ENCODE measurements at places on chromosomes 12 and 14.

DNA sequence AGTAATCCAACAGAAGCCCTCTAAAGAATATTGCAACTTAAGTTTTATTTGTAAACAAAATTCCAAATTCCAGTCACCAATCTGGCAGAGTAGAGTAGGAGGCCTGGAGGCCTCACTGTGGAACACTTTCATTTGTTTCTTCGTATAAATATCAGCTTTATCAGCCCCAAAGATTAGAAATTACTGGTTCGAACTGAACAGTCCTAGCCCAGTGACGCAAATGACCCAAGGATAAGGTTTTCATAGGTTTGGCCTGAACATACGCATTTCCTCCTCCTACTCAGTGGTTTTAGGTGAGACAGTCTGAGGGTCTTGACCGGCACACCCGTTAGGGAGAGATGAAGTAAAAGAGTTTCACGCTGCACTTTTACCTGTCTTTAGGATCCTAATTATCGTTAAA lies 1.7 kb downstream of the CDC42BPB start:
- no peak for DNase-seq

- no peak for DNase-seq
Observed at GRCh38 chr14:69079188-69079742, 73.7 kb downstream of the DCAF5 start.

DNA sequence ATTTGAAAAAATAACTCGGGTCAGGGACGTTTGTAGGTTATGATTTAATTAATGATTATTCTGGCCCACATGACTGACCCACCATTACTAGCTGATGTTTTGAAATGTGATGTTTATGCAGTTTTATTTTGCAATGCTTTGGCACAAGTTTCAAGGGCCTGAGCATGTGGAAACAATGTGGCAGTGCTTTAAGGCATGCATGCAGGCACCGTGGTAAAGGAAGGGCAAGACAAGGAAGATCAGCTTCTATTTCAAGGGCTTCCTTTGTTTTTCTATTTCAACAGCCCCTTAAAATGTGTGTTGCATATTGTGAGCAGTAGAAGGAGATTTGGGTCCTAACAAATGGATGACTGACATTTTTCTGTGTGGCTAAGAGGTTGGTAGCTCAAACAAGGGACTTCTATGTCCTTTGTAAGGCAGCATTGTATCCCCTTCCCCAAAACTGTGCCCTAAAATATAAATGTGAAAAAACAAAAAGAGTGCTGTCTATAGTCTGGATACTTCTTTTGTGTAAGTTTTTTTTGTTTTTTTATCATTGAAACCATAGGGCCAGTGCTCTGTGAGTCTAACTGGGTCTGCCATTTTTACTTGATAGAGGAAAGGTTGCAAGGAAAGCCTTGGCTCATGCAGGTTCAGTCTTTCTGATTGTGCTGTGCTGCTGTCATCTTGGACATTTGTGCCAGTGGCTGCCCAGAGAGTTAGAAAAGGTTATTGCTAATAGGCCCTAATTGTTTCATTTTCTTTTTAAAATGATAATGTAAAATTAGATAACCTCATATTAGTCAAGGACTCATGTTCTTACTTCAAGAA lies 103.5 kb downstream of the FGD4 start:
- DNase-seq: no peak

DNA sequence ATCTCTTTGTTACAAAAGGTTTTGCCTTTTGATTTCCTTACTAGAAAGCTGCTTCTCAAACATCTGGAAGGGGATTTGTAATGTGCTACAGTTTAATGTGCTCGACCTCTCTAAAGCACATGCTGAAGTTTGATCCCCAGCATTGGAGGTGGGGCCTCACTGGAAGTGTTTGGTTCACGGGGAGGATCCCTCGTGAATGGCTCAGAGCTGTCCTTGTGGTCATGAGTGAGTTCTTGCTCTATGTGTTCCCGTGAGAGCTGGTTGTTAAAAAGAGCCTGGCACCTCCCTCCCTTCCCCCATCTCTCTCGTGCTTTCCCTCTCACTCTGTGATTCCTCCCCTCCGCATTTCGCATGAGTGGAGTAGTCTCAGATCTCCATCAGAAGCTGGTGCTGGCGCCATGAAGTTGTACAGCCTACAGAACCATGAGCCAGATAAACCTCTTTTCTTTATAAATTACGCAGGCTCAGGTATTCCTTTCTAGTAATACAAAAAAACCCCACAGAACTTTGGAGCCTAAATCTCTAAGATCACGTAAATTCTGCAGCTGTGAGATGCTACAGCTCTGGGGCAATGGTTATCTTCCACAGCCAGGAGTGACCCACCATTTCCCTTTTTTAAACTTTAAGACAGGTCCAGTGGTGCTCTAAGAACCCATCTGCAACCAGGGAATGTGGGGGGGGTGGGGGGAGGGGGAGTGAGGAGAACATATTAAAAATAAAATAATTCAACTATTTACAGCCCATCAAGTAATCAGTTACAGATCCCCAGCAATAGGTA lies 214.4 kb downstream of the FOXN3 start:
- no peak for DNase-seq

- no peak for DNase-seq
Observed at GRCh38 chr14:90911121-90911520, 94.9 kb upstream of the TTC7B start.

GRCh38 chr14:92409043-92409442 lies 86.1 kb downstream of the SLC24A4 start:
- no peak for DNase-seq

GRCh38 chr14:68824517-68825347 lies 31.9 kb upstream of the ZFP36L1 start:
- DNase-seq: peak; percentile 65

DNA sequence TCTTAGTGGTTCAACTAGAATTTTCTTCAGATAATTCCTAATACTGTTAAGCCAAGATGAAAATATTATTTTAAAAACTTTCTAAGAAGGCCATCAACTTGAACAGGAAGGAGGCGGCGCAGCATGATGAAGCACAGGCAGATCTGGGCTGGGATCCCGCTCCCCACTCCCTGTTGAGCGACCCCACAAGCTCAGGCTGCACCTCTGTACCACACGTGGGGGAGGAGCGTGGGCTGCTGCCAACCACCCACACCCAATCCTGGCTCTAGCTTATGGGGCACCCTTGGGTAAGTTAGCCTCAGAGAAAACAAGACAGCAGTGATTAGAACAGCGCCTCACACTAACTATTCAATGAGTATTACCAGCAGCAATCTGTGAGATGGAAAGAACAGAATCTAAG lies 6.0 kb downstream of the MTERF2 start:
- DNase-seq: no peak

- DNase-seq: peak; percentile 48
Observed at GRCh38 chr12:68641138-68641537, 30.4 kb downstream of the RAP1B start.

- no peak for DNase-seq
Observed at GRCh38 chr12:124109760-124110159, 136.7 kb downstream of the ZNF664 start.

DNA sequence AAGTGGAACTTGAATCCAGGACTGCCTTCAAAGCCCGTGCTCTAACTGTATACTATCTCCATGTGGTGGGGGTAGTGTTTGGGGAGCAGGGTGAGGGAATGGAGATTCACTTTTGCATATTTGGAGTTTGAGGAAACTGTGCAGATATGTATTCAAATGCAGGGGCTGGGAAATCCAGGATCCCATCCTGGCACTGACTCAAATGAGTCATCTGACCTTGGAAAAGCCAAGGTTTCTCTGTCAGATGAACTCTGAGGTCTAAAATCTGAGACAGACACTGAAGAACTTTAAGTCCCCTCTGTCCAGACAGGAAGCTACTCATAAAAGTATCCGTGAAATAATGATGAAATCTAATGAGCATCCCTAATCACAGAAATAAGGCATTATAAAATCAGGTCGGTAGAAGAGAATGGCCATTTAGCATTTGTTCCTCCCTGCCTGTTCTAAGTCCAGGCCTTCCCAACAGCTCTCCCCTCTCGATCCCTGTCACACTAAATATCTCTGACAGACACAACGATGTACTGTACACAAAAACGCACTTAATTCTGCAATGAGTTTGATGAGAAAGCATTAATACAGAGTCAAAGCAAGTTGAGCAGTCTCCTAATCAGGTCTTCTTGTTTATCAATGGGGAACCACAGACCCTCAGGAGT lies 14.4 kb downstream of the NIN start:
- no peak for DNase-seq

DNA sequence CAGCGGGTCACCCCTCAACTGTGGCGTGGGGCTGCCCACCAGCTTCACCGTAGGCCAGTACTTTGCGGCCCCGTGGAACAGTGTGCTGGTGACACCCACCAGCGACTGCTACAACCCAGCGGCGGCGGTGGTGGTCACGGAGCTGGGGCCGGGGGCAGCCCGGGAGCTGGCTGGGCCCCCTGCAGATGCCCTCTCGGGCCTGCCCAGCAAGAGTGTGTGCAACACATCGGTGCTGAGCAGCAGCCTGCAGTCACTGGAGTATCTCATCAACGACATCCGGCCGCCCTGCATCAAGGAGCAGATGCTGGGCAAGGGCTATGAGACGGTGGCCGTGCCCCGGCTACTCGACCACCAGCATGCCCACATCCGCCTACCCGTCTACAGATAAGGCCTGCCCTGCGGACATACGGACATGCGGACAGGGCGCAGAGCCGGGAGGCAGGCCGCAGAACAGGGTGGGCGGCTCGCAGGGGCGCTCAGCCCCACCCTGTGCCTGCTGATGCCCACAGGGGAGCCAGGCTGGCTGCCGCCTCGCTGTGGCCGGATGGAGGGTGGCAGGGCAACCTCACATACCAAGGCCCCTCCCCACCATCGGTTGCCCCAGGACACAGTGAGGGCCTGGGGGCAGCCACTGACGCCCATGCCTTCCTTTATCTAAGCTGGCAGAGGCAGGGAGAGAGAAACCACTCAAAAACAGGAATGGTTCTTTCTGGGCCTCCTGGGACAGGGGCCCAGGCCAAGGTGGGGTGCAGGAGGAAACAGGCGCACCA lies 55.5 kb downstream of the FAM222A start:
- peak; percentile 22 for DNase-seq

DNA sequence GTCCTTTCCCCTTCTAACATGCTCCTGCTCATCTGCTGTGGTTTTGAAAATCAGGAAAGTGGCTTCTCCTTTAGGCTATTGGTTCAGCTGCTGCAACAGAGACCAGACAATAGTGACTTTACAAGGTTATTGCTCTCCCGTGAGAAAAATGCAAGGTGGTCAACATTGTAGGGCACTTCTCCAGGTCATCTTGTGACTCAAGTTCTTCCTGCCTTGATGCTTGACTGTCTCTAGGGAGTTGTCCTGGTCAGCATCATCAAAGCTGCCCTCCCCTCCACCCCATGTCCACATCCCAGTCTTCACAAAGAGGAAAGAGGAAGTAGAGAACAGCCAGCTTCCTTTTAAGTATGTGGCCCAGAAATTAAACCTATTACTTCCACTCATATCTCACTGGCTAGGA lies 3.9 kb upstream of the TMEM63C start:
- DNase-seq: no peak

- no peak for DNase-seq
Observed at GRCh38 chr14:68644101-68644500, 148.8 kb downstream of the ZFP36L1 start.

GRCh38 chr12:12007713-12008231 lies 63.0 kb upstream of the BCL2L14 start:
- DNase-seq: no peak

GRCh38 chr12:27324530-27324929 lies 8.1 kb upstream of the BMAL2 start:
- DNase-seq: no peak

DNA sequence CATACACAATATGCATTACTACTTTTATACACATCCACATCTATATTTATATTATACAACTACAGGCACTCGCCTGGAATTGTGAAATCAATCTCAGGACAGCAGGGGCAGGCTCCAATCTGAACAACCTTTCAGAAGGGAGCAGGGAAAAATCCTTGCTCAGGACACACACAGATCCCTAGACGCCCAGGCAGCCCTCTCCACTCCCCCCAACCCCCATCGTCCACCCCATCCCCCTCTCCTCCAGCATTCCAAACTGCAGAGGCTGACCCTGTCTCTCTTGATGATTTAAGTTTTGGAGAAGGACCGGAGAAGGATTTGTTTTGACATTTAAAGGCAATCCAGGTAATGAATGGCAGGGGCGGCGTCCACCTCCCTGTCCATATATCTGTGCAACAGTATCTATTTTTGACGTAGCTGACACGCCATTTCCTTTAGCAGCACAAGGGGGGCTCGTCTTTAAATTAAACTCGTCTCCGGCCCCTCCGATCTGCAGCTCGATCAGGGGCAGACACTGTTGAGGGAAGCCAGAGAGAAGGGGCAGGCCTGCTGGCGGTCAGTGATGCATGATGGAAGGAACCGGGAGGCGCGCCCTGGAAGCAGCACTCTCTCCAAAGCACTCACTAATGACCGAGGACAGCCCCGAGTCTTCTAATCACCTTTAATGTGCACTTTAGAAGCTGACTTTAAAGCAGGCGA lies 95.0 kb upstream of the TBX5 start:
- DNase-seq: no peak

DNA sequence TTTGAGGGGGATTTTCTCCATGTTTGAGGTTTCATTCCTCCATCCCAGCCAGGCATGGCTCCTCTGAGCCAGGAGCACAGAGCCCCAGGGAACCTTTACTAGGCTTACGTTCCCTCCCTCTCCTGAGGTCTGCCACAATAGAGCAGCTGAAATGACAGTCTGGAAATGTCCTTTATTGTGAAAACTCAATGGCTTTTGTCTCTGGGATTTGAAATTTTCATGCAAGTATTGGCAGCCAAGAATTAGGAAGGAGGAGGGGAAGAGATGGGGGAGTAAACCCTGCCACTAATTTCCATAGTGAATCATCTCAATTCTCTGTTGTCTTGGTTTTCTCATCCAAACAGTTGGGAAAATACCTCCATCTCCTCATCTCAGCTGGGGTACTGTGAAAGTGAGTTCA lies 2.6 kb upstream of the PLEKHG3 start:
- DNase-seq: no peak

DNA sequence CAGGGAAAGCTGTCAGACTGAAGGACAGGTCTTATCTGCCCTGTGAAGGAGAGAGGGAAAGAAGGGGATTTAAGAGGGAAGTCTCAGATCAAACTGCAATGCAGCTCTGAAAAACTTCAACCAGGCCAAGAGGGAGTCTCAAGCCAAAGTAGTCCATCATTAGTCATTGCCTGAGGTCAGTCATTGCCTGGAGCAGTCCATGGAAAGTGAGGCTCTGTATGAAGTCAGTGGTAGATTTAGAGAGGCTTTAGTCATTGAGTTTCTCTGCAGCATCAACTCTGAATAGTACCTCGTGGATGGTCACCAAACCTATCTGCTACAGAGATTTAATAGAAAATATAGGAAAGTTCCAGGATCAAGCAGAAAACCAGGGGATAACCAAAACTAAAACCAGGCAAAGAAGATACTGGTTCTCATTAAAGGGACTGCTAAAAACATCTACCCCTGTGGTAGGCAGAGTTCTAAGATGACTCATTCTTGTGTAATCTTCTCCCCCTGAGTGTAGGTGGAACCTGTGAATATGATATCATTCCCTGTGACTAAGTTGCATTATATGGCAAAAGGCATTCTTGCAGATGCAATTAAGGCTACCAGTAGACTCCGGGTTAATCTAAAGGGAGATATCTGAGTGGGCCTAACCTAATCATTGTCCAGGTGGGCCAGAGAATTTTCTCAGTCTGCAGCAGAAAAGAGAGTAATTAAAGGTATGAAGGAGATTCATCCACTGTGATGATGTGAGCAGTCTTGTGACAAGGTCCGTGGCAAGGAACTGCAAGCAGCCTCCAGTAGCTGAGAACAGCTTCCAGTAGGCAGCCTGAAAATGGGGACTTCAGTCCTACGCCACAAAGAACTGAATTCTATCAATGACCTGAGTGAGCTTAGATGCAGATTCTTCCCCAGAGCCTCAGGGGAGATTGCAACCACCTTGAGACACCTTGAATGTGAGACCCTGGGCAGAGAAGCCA lies 123.1 kb downstream of the GALC start:
- DNase-seq: no peak

GRCh38 chr12:3041558-3042164 lies 35.5 kb upstream of the TSPAN9 start:
- DNase-seq: peak; percentile 52
